ENCODE measurements at places on chromosomes 4 and X.
A peak's percentile ranks its signal among the peaks of the same experiment; 100 is the strongest.

DNA sequence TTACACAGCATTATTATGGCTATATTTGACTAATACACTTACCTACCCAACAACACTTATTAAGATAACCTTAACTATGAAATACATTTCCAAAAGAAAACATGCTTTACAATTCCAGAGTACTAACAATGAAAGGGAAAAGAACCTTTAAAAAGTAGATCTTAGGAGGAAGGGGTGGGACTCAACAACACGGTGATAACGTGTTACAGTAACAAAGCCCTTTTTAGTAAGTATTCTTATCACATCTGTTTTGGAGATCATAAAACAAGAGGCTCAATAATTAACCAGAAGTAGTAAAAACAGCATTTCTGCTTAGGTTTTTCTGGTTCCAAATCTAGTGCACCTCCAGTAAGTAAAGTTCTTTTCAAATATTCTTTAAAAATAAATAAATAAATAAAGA lies 202.1 kb upstream of the SLC7A11 start:
- DNase-seq: no peak

DNA sequence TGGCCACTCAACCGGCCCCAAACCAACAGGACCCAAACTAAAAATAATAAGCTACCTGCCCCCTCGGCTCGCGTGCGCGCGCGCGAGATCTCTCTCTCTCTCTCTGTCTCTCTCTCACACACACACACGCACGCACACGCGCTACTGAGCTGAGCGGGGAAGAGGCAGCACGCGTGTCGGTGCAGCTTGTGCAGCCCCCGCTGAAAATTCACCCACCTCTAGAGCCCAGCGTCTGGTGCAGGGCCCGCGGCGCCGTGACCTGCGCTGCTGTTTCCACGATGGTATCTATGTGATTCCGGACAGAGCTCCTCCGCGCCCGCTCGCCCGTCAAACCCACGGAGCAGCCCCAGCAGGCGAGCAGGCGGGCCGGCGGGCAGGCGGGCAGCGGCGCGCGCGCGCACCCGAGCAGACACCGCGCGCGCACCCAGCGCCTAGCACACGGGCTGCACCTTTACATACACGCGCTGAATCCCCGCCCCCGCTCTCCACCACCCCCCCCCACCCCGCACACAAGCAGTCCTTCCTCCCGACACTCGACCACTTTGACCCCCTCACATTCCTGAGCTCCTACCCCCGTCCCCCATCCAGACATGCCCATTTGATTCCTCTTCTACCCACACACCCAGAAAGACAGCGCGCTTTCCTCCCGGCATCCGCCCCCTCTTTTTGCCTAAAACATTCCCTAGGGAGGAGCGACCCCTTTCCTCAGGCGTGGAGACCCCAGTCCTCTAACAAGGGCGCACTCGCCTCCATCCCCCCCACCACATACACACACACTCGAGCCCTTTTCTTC lies 1.0 kb downstream of the SLITRK4 start:
- DNase-seq: peak; percentile 55

- DNase-seq: no peak
These were observed 40.2 kb downstream of the FHDC1 start for GRCh38 chr4:152976212-152976761.

GRCh38 chr4:162056990-162057389 lies 106.8 kb downstream of the FSTL5 start:
- peak; percentile 77 for DNase-seq

GRCh38 chr4:179076865-179077264 lies 1634.6 kb upstream of the AGA start:
- no peak for DNase-seq

- DNase-seq: peak; percentile 10
These were observed 111.7 kb downstream of the AMER1 start for GRCh38 chrX:64093761-64094160.

- DNase-seq: no peak
These were observed 165.1 kb downstream of the CFAP299 start for GRCh38 chr4:80500613-80501012.

DNA sequence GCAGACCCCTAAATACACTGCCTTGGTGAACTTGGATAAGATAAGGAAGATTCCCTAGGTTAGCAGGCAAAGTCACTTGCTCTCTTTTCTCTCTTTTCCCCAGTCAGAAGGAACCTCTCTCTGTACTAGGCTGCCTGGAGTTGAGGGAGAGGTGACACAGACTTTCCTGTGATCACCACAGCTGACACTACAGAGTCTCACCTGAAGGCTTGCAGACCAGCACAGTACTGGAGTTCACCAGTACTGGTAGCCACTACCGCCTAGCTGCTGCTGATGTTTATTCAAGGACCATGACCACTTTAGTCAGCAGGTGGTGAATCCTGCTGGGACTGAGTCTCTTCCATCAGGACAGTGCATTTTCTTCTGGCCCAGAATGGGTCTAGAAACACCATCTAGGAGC lies 63.3 kb downstream of the PTPN13 start:
- DNase-seq: no peak

DNA sequence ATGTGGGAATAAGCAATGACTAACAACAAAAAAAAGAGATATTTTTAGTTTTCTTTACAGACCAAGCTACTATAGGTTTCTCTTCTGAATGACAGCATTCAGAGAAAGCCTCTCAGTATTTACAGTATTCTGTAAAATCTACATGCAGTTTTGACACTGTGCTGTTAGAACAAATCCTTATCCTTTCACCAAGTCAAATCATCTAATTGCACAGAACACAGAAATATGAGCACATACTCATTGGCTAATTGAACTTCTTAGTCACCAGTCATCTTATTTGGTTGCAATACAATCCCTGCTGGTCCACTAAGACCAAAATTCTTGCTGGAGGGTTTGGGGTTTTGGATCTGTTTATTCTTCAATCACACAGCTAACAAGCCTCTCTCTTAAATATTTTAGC lies 5.7 kb downstream of the ACOT9 start:
- DNase-seq: no peak

DNA sequence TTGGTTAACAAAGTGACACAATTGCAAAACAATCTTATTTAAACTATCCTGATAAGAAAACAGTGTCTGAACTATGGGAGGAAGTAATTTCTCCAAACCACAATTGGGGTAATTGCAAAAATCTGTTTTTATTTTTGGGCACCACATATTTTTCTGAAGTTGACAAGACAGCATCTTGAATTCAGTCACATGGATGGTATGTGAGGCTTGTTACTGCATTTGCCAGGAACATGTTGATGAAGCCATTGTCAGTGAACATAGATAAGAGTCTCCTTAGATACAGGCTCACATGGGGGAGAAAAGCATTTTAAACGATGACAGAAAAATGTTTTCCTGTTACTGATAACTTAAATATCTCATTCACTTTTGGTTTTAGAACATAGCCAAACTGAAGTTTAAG lies 5.5 kb upstream of the USP53 start:
- DNase-seq: no peak

DNA sequence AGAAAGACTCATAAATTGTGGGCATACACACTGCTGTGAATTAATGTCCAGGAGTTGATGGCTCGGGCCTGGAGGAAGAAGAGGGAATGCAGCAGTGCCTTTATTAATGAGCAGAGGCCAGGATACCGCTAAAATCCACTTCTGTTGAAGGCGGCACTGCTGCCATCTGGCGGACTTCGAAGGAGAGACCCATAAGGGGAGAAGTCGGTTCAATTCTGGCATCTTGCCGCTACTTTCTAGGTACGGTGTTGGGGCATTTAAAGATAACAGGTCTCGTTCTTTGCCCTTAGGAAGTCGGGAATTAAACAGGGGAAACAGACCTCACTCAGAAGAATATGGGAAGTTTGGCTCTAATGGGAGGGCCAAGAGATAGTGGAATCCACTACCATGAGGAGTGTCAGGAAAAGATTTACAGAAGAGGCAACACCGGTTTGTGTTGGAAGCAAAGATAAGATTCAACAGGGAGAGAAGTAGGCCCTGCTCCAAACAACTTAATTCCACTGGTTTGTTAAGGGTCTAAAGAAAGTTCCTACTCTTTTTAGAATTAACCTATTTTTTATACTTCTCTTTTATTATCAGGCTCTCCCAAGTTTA lies 133.6 kb upstream of the GIMD1 start:
- DNase-seq: peak; percentile 77

DNA sequence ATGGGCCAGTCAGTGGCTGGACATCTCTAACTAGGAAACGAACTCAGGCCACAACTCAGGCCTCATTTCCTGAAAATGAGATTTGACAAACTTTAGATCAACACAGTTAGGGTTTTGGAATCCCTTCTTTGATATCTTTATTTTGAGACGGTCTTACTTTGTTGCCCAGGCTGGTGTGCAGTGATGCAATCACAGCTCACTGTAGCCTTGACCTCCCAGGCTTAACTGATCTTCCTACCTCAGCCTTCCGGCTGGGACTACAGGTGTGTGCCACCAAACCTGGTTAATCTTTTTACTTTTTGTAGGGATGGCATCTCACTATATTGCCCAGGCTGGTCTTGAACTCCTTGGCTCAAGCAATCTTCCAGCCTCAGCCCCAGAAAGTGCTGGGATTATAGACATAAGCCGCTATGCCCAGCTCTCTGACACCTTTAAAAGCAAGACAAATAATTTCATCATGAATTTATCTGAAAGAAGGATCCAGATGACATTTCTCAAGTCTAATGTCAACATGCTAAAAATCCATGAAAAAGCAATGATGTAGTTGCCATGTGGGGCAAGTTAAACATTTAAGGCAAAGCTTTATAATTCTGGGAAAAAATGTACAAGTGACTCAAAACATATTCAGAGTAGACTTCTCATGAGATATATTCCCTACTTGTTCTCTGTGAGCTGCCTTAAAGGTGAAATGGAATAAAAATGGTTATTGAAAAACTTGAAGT lies 89.1 kb upstream of the CBR4 start:
- DNase-seq: no peak

GRCh38 chr4:109875106-109875505 lies 27.2 kb downstream of the LRIT3 start:
- no peak for DNase-seq

DNA sequence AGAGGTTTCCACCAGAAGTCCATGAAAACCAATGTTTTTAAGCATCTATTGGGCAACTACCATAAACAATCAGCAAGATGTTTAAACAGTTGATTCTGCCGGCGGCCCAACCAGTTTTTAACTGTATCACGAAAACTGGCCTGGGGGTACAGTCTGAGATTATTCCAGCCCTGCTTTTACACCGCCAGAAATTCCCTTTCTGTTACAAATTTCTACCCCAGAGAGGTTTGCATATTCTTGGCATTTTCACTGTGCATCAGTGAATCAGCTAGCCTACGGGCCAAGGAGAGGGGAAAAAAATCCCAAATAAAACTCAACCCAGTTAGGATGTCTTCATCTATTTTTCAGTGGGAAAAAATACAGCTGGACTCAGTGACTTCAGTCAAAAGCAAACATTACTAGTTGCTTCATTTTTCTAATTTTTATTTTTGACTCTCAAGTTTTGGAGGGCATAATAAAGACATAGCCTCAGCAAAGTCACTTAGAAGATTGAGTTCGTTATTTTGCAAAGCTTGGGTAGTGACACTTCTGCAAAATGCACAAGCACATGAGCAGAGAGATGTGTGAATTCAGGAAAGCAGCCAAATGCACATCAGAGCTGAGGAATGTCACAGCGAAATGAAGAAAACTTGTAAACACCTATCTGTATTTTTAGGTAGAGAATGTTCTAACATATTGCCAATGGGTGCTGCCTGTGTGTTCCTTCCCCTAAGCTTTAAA lies 167.8 kb upstream of the GK2 start:
- no peak for DNase-seq

DNA sequence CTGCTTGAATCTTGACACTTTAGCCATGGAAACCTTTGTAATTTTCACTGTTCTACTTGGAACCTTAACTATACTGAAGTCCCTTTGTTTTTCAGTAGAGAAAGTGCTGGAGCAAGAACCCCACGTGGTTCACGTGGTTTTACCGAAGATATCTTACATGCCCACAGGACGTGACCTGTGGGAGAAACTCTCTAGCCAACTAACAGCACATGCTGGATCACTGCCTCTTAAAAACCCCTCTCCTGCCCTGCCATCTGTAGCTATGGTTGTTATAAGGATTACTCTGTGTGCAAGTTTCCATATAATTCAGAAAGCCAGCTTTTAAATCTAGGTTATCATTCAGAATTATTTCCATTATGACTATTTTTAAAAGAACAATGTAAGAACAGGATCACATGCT lies 30.2 kb downstream of the SPANXD start:
- DNase-seq: no peak

DNA sequence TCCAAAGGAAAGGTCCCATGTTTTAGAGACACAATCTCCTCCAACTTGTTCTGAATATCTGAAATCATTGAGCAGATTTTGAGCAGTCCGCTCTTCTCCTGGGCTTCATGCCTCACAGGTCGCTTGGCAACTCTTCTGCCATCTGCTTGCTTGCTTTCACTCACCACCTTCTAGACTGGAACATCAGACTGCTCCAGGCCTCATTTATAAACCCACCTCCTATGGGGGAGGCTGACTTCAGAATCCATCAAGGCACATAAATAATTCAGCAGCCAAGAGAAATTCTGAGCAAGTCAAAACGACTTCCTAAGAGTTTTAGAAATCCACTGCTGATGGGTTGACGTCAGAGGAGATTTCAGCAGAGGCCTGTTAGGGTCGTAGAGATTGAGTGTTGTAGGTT lies 64.1 kb downstream of the FAM184B start:
- no peak for DNase-seq

- DNase-seq: no peak
These were observed 134.2 kb upstream of the NEIL3 start for GRCh38 chr4:177175473-177175872.

- no peak for DNase-seq
These were observed 4.9 kb upstream of the HAUS7 start for GRCh38 chrX:153475271-153475670.

GRCh38 chr4:124862261-124862660 lies 149.7 kb upstream of the ANKRD50 start:
- no peak for DNase-seq

GRCh38 chr4:180809439-180809838 lies 1433.8 kb upstream of the TENM3 start:
- no peak for DNase-seq

- no peak for DNase-seq
These were observed 10.6 kb upstream of the IRAK1 start for GRCh38 chrX:154030266-154030665.

GRCh38 chr4:170610434-170610833 lies 520.7 kb upstream of the AADAT start:
- no peak for DNase-seq

DNA sequence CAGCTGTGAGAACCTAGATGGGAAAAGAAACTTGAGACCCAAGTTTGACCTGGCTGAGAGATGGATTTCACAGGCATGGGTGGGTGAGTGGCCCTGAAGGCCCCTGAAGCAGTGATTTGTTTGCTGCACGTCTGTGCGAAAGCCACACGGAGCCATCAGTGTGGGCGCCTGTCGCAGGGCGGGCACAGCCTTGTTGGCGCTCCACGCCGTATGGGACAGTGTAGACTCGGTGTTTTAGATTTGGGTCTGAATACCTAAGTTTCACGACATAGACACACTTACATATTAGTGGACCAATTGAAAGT lies 21.9 kb upstream of the UVSSA start:
- DNase-seq: no peak
